ENCODE measurements at places on chromosomes 13 and 19.
A peak's percentile ranks its signal among the peaks of the same experiment; 100 is the strongest.

- DNase-seq: no peak
Observed at GRCh38 chr13:33188093-33188882, 97.3 kb downstream of the STARD13 start.

DNA sequence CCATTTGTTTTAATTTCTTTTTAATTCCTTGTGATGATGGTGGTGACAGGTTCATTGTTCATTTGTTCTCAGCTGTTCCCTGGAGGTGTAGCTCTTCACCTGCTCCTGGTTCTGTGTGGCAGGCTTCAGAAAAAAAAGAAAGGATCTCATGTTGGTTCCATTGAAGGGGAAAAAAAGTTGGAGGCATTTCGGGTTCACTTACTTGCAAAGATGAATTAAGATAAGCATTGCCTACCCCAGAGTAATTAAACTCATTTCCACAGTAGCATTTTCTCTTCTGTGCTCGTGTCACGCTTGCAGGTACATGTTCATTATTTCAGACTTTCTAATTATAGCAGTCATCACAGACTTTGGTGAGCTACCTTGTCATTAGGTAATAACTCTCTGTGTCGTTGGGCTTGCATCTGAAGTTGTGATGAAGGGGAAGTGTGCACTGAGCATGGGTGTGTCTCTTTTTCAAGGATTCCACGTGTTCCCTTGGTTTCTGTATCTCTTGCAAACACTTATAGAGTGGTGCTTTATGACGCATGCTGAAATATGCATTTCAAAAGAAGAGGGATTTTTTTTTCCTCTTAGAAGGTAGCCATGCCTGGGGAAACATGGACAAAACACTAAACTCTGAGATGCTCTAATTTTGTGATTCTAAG, 69.1 kb downstream of the MTUS2 start:
- DNase-seq: no peak

DNA sequence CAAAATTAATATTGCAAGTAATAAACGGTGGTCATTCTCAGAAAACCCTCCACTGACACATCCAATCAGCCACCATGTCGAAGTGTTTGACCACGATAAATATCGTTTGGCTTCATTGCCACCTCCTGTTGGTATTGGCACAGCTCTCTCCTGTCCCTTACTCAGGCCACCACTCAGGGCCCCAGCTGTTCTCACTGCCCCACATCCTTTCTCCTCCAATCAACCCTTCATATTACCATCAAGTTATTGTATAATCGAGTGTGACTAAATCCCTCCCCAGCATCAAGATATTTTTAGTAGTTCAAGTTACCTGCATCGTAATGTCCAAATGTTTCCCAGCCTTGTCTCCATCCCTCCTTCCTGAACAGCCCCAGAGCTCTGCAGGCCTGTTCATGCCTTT, 50.4 kb downstream of the SACS start:
- no peak for DNase-seq

GRCh38 chr19:870963-871401, 11.5 kb downstream of the CFD start:
- DNase-seq: peak; percentile 74

DNA sequence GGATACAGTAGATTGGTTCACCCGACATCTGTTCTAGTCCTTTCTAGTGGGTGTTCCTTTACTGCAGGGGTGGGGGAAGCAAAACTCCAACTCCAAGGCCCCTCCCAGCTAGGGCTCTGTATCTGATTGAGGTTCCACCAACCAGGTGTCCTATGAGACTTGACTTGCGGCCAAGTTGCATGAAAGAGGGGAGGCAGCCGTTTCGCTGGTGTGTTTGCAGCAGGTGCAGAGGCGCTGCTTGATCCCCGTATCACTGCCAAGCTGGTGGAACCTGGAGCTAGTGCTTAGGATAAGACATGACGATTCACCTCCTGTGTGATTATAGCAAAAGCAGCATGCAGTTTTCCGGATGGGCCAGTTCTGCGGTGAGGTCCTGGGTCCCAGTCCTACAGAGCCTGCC, 338.2 kb downstream of the UQCRFS1 start:
- DNase-seq: peak; percentile 63

DNA sequence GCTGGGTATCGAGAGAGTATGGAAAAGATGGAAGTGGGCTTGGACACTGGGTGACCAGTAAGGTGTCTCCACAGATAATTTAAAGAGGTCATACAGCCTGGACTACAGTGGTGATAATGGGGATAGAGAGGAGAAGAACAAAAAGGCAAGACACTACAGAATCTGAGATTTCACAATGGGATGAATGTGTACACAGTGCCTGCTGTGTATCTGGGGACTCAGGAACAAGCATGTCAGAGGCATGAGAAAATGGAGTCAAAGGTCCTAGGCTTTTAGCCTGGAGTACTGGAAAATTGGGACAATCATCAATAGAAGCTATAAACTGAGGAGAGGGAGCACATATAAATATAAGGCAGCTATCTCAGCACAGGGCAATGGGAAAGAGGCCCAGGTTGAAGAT, 69.4 kb downstream of the TSC22D1 start:
- DNase-seq: no peak

GRCh38 chr19:2538096-2538757, 62.3 kb downstream of the GADD45B start:
- DNase-seq: no peak

DNA sequence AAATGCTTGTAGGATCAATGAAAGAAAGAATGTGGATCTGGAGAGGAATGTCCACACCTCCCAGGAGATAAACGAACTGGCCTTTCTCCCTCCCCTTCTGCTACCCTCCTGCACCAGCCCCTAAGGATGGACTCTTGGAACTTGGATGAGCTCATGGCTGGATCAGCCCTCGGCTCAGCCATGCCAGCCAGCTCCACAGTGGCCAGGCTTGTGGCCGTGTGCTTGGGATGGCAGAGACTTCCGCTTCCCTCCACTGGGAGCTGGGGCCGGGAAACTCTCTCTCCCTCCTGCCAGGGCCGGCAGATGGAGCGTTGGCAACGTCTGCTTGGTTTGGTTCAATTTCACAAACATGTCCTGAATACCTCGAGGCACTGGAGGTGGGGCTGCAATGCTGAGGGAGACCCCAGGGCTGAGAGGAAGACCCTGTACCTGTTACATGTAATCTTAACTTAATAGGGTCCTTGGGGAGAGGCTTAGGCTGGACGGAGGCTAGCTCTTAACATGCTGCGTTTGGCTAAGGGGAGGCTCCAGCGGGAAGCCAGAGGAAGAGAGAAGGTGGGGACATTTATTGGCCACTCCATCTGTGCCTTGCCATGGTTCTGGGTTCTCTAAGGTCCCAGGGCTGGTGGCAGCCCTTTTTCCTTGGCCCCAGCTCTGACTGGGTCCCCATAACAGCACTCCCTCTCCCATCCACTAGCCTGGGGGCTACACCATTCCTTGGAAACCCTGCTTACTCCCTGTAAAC, 152.5 kb downstream of the IER2 start:
- no peak for DNase-seq

DNA sequence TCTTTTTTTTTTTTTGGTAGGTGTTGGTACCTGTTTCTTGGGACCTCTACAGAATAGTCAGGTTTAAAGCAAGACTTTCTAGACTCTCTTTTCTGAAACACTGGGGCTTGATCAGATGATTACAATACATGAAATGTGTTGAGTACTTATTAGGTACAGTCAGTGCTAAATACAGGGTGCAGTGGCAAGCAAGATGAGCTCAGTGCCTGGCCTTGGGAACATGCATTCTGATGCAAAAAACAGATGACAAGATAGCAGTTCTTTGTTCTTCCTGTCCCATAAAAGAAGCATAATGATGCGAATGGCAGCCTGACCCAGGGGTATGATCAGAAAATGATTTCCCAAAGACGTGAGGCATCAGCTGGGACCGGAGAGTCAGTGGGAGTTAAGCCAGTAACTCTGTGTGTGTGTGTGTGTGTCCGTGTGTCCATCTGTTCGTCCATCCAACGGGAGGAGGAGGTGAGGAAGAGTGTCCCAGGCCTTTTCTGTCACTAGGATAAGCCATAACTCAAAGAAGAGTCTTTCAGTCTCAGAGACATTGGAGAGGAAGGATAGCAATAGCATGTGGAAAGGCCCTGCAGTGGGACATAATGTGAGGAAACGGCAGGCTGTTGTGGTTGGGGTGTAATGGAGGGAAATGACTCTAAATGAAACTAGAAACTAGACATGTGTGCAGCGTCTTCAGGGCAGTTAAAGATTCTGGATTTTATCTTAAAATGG, 32.2 kb downstream of the SLAIN1 start:
- no peak for DNase-seq
